ENCODE measurements at places on chromosomes 5 and 9.

DNA sequence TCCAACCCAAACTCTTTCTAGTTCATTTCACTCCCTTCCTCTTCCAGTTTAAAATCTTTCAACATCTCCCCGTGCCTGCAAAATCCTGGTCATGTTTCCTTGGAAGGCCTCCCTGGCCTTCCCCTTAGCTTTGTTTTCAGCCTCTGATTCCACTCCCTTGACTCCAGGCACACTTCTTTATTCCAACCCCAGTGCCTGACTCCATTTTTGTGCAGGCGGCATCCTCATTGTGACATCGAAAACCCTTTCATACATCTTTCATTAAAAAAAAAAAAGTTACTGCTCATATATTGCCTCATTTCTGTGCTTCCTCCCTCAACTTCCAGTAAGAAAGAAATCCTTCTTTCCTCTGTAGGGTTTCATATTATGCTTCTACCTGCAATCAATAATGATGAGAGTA lies 7.1 kb upstream of the TNFSF8 start:
- DNase-seq = no peak

GRCh38 chr5:17229313-17229712 lies 11.9 kb downstream of the BASP1 start:
- no peak for DNase-seq

- DNase-seq = peak; percentile 38
These were observed 128.5 kb upstream of the VLDLR start for GRCh38 chr9:2493109-2493508.

DNA sequence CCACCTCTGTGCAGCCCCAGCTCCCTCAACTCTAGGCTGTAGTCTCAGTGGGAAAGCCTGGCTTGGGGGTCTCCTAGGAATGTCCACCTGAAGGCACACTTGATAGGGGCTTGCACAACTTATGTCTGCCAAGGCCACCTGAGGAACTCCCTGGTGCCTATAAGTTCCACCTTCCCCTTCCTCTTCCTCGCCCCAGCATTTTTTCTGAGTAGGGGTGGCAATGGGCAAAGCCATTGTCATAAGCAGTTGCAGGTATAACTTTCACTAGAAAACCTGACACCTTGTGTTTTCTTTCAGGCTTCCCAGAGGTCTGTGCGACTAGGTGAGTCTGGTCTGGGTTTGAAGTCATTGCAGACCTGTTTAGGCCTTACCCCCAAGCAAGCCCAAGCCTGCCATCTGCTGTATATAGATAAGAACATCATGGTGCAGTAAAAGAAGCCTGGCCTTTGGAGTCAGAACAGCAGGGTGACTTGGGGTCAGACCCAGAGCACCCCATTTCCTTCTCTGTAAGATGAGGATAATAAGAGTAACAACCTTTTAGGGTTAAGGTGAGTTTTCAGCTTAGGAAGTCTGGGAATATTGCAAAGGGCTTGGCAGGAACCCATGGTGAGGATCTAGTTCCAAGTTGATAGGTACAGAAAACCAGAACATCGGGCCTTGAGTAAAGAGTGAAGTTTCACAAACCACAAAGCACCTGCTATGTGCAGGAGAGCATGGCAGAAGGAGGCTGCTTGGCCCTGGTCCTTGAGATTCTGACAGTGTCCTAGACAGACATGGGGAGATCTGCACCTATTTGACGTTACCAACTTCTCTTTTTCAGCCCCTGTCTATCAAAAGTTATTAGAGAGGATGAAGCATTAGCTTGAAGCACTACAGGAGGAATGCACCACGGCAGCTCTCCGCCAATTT lies 33.8 kb downstream of the TGFBI start:
- peak; percentile 63 for DNase-seq
